ENCODE measurements at places on chromosomes 7 and 10.

DNA sequence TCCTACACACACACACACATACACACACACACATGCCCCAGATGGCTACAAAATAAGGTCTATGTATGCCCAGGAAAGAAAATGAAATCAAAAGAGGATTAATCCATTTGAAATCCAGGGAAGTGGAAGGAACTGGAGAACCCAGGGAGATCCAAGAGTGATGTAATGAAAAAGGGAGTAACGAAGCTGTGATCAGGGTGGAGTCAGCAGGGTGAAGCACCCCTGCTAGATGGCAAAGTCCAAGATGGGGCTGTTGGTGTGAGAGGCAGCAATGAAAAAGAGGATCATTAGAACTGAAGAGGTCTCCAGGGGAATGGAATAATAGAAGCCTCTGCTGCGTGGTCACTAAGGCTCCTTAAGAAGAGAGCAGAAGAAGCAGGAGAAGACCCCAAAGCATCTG is 43.6 kb upstream of the IL6 start:
- no peak for DNase-seq

GRCh38 chr7:129471402-129471827 is 30.9 kb upstream of the SMKR1 start:
- DNase-seq = no peak

GRCh38 chr7:29929018-29929807 is 60.4 kb downstream of the SCRN1 start:
- DNase-seq = no peak

- DNase-seq = no peak
Observed at GRCh38 chr10:80599424-80599847, 61.7 kb downstream of the SH2D4B start.

DNA sequence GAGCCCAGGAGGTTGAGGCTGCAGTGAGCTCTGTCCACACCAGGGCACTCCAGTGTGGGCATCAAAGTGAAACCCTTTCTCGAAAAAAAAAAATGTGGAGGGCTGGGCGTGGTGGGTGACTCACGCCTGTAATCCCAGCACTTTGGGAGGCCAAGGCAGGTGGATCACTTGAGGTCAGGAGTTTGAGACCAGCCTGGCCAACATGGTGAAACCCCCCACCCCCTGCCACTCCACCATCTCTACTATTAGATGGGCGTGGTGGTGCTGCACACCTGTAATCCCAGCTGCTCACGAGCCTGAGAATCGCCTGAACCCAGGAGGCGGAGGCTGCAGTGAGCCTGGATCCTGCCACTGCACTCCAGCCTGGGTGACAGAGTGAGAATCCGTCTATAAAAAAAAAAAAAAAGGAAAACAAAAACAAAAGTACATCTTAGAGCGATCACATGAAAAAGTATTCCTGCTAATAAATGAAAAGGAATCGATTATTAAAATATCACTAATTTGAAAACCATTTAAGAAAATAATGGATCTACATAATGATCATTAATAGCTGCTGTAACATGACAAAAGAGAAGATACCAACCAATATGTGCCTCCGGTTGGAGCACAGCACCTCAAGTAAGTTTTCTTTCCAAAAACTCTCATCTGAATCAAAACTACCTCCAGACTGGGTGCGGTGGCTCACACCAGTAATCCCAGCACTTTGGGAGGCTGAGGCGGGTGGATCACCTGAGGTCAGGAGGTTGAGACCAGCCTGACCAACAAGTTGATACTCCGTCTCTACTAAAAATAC is 4.9 kb downstream of the HNRNPF start:
- DNase-seq = no peak

DNA sequence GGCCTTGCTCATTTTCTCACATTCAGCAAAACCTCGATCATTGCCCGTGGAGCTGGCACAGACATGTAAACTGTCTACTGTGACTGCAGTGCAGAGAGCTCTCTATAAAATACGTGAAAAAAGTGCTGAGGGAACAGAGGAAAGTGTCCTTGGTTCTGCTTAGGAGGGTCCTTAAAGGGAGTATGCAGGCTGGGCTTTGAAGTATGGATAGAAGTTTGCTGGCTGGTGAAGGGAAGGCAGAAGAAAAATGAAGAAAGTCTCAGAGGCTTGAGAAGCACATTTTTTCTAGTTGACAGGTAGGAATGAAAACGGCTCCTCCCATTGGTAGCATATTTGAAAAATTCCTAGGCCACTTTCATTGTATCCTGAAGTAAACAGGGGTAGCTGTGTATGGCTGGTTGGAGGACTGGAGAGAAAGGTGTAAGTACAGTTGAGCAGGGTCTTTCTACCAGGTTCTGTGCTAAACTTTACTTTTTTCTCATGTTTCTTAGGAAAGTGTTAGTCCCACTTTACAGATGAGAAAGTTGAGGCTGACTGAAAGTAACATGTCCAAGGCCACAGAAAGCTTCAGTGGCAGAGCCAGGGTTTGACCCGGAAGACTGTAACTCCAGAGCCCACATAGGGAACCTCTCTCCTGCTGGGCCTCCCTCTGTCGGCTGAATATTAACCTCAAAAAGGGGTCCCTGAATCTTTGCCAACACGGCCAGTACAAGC is 63.0 kb upstream of the PPIF start:
- no peak for DNase-seq

- no peak for DNase-seq
Observed at GRCh38 chr10:30038781-30039536, 20.4 kb downstream of the JCAD start.

DNA sequence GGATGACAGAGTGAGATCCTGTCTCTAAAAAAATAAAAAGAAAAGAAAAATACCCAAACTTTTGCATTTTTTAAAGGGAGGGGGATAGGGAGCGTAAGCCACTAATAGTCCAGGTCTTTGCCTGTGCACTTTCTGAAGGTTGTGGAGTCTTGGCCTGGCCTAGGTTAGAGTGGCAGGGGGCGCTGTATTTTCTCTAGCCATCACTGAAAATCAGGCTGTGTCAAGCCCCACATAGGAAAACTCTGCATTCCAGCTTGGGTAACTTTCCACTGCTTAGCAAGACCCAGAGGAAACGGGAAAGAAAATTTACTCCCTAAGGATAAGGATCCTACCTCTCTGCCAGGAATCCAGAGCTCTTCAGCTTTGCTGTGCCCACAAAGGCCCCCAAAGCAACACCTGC is 10.5 kb upstream of the PAX4 start:
- DNase-seq = no peak

GRCh38 chr10:70445718-70446657 is 4.5 kb upstream of the NODAL start:
- DNase-seq = no peak

DNA sequence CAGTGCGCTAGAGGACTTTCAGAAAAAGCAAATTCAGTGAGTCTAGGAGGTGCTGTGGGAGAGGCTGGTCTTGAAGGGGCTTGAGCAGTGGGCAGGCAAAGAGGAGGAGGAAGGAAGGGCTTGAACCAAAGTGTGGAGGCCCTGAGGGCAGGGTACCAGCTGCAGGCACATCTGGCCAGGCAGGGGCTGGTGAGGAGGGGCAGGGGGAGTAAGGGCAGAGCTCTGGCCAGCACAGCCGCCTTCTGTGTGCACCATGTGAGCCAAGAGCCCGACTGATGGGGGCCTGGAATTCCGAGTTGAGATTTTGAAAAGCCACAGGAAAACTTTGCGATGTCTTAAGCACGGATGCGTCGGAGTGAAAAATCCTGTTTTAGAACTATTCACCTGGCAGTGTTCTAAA is 74.5 kb downstream of the PRPF18 start:
- DNase-seq = no peak

DNA sequence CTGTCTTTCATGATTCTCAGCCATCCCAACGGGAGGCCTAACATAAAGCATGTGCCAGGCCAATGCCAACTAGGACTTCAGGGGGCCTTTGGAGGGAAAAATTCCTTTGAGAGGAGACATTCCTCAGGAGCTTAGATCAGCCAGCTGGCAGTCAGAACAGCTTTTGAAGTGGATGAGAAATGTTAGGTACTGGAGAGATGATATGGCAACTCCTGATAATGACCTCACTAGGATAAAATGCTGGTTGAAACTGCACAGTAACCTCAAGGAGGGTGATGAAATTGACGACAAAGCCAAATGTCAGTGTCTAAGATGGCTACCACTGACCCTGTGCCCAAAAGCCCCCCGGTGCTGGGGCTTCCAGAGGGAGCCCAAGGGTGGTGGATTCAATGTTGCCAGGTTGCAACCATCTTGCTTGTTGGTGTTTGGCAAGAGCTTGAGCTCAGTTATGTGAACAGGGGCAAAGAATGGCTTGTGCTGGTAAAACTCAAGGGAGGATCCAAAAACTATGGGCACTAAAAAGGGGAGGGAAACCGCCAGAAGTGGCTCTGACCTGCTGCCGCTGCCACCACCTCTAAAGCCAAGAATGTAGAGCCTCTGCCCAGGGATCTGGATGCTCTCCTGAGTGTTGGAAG is 121.2 kb downstream of the UBE2H start:
- no peak for DNase-seq

- DNase-seq = no peak
Observed at GRCh38 chr10:101744267-101744666, 31.6 kb downstream of the FGF8 start.

- no peak for DNase-seq
Observed at GRCh38 chr7:129401967-129402860, 32.0 kb upstream of the STRIP2 start.

DNA sequence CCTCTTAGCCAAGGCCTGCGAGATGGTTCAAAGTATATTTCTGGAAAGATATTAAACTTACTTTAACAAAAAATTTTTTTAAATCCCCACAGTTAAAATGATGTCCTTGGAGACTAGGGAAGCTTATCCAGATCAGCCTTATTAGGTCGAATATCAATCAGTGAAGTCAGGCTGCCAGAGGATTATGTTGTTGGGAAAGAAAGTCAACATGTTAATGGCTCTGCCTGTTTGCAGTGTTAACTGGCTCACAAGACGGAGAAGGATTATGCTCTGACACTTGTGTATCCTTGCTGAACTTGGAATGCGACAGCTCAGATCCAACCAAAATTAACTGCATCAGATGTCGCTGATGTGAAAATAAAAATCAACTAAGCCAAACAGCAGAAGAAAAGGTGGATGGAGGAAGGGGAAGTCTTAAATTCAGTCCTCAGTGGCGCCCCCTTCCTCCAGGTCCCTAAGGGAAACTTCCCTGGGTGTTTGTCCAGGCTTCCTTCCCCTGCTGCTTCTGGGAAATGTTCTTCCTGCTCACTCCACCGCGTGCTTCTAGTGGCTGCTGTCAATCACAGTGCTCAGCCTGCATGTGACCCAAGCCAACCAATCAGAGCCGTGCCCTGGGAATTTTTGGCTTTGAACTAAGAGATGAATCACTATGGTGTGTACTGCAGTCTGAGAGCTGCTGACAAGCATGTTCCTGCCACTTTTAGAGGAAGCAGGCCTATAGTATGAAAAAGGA is 690.4 kb upstream of the NRP1 start:
- DNase-seq = no peak

- no peak for DNase-seq
Observed at GRCh38 chr7:101612885-101613515, 16.1 kb downstream of the MYL10 start.

DNA sequence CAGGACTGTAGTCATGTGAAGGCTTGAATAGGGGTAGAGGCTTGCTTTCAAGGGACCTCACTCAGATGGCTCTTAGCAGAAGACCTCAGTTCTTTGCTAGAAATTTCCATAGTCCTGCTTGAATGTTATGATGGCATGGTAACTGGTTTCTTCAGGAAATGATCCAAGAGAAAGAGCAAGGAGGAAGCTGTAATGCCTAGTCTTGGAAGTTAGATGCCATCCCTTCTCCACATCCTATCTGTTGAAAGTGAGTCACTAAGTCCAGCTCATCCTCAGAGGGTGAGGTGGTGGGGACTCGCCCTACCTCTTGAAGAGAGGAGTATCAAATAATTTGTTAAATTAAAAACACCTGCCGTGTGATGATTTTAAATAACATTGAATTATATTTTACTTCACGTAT is 4.6 kb downstream of the MGAM start:
- no peak for DNase-seq

- DNase-seq = no peak
Observed at GRCh38 chr7:151060416-151061212, 1.2 kb downstream of the SLC4A2 start.
